Fibroblast of villous mesenchyme (primary cell): ENCODE measurements at places on chromosomes 5 and 9. TPM values are rescaled to one million over a fixed set of nuclear protein-coding genes. Genes with fewer than 3 reads are reported as not detected.
A peak's percentile ranks its signal among the peaks of the same experiment; 100 is the strongest.

Gene KCNV2
- not detected in 2 replicates for total RNA-seq

Gene LHX6
- not detected in 2 replicates for total RNA-seq

GRCh38 chr5:35115920-35116319, 68.2 kb upstream of the AGXT2 start:
- DNase-seq = peak; percentile 28

- no peak for DNase-seq
Observed at GRCh38 chr9:87503430-87503829, 5.8 kb downstream of the DAPK1 start.

- no peak for DNase-seq
Observed at GRCh38 chr9:114621561-114621960, 10.5 kb downstream of the TMEM268 start.

- no peak for DNase-seq
Observed at GRCh38 chr5:169450464-169450863, 133.1 kb upstream of the SPDL1 start.

DNA sequence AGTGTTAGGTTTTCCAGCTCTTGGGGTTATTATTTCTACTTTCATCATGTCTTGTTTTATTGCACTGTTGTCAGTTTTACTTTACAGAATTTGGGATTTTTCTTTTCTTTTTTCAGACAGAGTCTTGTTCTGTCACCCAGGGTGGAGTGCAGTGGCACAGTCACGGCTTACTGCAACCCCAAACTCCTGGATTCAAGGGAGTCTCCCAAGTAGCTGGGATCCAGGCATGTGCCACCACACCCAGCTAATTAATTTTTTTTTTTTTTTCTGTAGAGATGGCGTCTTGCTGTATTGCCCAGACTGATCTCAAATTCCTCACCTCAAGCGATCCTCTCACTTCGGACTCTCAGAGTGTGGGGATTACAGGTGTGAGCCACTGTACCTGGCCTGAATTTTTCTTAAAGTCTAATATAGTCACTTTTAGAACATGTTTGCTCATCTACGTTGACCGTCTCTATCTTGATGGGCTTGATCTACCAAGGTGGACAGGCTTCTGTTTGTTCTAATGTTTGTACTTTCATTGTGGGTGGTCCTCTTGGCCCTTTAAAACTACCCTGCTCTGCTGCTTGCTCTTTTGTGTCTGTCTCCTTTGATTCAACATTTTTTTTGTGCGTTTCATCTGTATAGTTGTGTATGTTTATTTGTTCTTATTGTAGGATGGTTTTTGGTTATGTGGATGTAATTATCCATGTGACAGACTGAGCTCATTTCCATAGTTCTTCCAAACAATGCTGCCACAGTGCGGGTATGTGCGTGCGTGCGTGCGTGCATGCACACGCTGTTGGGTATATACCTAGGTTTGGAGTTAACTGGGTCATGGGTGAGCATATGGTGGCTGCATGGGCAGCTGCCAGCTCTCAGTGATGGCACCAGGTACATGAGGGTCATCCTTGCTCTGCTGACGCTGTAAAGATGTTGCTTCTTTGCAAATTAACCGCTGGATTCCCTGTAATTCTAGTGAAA, 18.1 kb downstream of the PRRC2B start:
- DNase-seq = no peak

GRCh38 chr9:35114113-35114839, 1.4 kb downstream of the ATOSB start:
- DNase-seq = peak; percentile 96

DNA sequence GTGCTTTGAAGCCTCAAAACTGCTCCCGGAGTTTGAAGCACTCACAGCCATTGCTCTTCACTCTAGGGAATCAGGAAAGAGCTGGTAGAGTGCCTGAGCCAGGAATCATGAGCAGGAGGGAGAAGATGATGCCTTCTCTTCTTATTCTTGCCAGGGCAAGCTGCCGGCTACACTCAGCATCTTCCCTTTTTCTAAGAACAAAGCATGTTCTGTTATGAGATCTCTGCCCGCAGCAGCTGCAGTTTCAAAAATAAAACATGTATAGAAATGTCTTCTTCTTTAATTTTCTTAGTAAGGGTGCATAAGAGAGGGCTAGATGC, 57.9 kb upstream of the RICTOR start:
- DNase-seq = no peak

DNA sequence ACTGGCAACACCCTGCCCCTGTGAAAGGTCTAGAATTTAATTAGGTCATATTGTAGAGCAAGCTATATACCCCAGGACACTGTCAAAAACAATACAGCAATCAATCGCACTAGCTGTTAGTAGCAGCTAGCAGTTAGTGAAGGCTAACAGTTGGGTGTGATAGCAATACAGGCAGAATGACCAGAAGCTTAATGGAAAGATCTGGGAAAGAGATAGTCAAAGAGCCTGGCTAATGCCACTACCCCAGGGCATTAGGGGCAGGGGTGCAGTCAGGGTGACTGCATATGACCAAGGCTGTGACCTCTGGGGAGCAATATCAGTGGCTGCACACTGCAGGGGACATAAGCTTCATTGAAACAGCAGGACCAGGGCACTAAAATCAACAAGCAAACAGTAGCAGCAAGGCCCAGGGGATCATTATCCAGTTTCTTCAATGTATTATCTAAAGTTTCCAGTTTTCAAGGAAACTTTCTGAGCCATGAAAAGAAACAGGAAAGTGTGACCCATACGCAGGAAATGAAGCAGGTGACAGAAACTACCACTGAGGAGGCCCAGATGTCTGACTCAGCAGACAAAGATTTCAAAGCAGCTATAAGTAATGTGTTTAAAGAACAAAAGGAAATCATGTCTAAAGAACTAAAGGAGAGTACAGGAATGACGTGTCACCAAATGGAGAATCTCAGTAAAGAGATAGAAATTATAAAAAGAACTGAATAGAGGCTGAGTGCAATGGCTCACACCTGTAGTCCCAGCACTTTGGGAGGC, 82.4 kb downstream of the ZNF354C start:
- peak; percentile 66 for DNase-seq
